Foreskin keratinocyte (primary cell): ENCODE measurements at places on chromosomes 6 and 20. TPM values are rescaled to one million over a fixed set of nuclear protein-coding genes. Genes with fewer than 3 reads are reported as not detected.

Gene ARMH2
- not detected in 2 replicates for total RNA-seq

Gene SPEF1
- total RNA-seq, result 0.14 and 0.17 TPM in 2 replicates

Gene PARD6B
- 4.3 and 5.2 TPM in 2 replicates for total RNA-seq

Gene GSTA2
- not detected in 2 replicates for total RNA-seq

Gene TRAPPC3L
- total RNA-seq, result 0.07 and 0.20 TPM in 2 replicates

Gene CGA
- not detected in 2 replicates for total RNA-seq

Gene AHI1
- total RNA-seq, result 8.4 and 9.9 TPM in 2 replicates

Gene SIRPA
- 26.8 and 35.1 TPM in 2 replicates for total RNA-seq

Gene GRIK2
- total RNA-seq, result not detected in 2 replicates

Gene SLC13A3
- 3.1 and 5.1 TPM in 2 replicates for total RNA-seq

Gene THBS2
- 345 and 346 TPM in 2 replicates for total RNA-seq

Gene TBXT
- not detected in 2 replicates for total RNA-seq

Gene SLC17A1
- not detected in 2 replicates for total RNA-seq

Gene FAM162B
- not detected in 2 replicates for total RNA-seq

Gene RBM24
- total RNA-seq, result 0.92 and 1.4 TPM in 2 replicates

Gene HLA-DPB1
- 2.7 TPM in 1 of 2 replicates, not detected in the other for total RNA-seq

GRCh38 chr6:4125933-4126864 is 9.2 kb downstream of the ECI2 start:
- DNase-seq, result peak; percentile 53

- no peak for DNase-seq
Measured at GRCh38 chr6:35585658-35586057, 73.0 kb upstream of the TULP1 start.

GRCh38 chr6:167824591-167825331 is 1.9 kb upstream of the AFDN start:
- DNase-seq, result no peak

DNA sequence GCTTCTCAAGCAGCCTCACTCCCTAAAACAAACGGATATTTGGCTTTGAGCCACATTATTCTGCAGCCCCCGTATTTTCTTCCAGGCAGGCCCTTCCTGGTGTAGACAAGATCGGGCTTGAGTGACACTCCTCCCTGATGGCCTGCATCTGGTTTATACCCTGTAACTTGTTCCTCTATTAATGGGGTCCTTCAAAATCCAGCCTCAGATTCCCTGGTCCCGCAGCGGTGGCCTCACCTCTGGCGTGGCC is 375 bp upstream of the TMEM14C start:
- no peak for DNase-seq

DNA sequence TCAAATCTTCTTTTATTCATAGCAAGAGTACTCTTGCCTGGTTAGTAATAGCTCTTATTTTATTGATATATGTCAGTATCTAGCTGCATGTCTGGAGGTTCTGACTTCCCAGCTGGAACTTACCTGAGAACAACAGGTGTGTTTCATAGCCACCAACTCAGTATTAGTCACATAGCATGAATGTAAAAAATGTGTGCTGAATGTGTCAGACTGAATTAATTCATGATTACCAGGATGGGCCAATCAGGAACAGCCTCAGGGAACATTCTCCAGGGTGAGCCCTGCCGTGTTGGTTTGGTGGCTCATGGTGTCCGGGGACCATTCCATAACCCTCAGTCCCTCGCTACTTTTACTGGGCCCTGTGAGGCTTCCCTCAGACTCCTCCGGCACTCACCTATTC is 99.7 kb downstream of the TULP4 start:
- DNase-seq, result peak; percentile 95

DNA sequence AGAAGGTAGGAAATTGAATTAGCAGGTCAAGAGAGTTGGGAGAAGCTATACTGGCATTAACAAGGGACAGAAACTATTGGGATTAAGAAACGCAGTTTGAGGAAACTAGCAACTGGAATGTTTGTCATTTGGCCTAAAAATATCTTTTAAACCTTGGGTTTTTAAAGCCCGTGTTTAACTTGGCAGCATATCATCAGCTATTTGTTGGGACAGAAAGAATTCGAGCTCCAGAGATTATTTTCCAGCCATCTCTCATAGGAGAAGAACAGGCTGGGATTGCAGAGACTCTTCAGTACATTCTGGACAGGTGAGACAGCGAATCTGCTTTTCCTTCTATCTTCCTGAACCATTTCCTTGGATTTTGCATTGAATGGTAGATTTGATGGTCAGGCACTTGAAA is 17.8 kb downstream of the ACTR5 start:
- DNase-seq, result no peak

DNA sequence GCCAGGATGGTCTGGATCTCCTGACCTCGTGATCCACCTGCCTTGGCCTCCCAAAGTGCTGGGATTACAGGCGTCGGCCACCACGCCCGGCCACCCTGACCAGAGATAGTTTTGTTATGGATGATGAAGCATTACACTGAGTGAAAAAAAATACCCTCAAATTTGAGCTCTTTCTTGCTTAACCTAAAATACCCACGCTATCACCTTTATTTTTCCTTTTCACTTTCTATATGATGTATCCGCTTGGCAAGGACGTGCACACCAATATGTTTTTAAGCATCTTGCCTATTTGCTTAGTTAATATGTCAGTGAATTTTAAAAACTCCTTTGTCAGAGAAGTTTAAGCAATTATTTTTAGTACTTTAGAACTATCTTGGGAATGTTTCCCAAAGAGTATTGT is 150.4 kb downstream of the INSM1 start:
- DNase-seq, result no peak

GRCh38 chr20:35828434-35828833 is 56.6 kb downstream of the PHF20 start:
- DNase-seq, result no peak

GRCh38 chr6:40399888-40400457 is 187.2 kb downstream of the LRFN2 start:
- no peak for DNase-seq

DNA sequence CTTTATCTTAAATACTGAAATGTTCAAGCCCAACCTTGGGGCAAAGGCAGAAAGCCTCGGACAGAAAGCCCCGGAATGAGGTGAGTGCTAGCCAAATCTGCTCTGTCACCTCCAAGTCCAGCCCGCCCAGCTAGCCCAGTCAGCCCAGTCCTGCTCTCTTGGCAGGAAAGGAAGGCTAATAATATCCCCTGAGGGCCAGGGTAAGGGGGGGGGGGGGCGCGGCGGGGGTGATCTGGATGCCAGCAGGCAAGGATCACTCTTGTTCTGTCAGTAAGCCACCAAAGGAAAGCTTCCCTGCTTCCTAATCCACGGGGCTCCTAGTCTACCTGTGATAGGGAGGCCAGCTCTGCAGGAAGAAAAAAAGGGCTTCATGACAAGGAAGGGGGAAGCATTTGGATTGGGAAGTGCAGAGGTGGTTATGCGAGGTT is 1.1 kb downstream of the NDRG3 start:
- DNase-seq, result peak; percentile 24

GRCh38 chr6:160917572-160917971 is 74.0 kb upstream of the MAP3K4 start:
- peak; percentile 3 for DNase-seq

- DNase-seq, result no peak
Measured at GRCh38 chr20:24699321-24700165, 230.1 kb downstream of the SYNDIG1 start.

DNA sequence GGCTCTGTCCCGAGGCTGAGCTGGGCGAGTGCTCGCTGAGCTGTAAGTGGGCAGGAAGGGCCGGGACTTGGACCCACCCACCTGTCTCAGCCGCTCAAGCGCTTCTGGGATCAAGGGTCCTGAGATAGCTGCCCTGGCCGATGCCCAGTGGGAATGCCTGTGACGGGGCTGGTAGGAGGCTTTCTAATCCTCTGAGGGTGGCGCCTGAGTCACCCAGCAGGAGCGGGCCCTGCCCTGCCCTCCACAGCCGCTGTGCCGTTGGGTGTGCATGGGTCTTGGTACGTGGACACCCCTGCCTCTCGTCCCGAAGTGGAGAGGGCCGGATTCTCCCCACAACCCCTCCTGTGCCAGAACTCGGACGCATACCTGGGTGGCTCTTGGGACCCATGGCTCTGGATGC is 43.1 kb upstream of the GATA5 start:
- no peak for DNase-seq

DNA sequence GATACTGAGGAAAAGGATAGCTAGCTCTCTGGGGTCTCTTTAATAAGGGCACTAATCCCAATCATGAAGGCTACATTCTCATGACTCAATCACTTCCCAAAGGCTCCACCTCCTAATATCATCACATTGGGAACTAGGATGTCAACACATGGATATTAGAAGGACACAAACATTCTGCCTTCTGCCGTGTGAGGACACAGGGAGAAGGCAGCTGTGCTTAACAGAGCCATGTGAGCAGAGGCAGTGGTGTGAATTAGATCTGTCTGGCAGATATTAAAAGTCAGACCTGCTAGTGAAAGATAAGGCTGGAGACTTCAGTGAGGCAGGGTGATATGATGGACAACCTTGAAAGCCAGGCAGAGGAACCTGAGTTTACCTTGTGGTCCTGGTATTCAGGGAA is 341.9 kb downstream of the ARHGAP18 start:
- DNase-seq, result no peak

GRCh38 chr20:51074062-51074461 is 51.2 kb upstream of the KCNG1 start:
- no peak for DNase-seq

- peak; percentile 92 for DNase-seq
Measured at GRCh38 chr6:159252955-159253508, 83.8 kb downstream of the FNDC1 start.

DNA sequence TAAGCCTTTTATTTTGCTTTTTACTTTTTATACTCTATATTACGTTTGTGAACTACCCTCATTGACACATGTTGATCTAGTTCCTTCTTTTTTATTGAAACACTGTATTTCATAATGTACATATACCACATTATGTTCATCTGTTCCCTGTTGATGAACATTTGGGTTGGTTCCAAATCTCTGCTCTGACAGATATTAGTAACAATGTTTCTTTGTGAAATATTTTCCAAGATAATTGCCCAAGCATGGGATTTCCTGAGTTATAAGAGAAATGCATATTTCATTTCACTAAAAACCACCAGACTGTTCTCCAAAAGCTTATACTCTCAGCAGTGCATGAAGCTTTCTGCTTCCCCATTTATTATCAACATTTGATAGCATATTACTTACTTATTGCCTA is 44.2 kb upstream of the TNFRSF21 start:
- no peak for DNase-seq

DNA sequence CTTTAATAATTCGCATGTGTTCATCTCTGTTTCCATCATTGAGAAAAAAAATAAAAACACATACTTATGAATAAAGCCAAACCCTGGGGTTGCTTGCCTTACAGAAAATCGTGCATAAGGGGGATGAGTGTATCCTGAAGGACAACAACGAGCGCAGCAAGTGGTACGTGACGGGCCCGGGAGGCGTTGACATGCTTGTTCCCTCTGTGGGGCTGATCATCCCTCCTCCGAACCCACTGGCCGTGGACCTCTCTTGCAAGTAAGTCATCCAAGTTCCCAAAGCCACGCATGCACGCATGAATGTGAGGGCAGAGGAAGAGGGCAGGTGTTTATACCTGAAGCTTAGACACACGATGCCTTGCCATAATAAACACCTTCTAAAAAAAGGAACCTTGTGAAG is 20.9 kb upstream of the SNRNP48 start:
- no peak for DNase-seq

DNA sequence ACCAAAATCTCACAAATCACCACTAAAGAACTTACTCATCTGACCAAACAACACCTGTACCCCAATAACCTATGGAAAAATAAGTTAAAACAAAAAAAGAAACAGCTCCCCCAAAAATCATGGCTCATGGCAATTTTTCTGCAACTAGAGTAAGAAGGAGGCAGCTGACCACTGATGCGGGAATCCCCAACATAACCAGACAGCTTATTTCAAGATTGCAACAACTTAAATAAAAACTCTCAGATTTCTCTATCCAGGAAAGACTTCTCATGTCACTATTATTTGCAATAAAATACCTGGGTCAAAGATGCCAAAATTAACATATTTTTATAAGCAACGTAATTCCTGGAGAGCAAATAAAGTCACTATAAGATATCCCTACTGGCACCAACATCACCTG is 128.1 kb upstream of the LY86 start:
- DNase-seq, result no peak

DNA sequence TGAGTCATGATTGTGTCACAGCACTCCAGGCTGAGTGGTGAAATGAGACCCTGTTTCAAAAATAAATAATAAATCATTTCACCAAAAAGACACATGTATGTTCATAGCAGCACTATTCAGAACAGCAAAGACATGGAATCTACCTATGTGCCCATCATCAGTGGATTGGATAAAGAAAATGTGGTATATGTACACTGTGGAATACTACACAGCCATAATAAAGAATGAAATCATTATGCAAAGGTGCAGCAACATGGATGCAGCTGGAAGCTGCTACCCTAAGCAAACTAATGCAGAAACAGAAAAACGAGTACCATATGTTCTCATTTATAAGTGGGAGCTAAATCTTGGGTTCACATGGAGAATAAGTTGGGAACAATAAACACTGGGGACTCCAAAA is 33.1 kb downstream of the ZNF451 start:
- peak; percentile 1 for DNase-seq

DNA sequence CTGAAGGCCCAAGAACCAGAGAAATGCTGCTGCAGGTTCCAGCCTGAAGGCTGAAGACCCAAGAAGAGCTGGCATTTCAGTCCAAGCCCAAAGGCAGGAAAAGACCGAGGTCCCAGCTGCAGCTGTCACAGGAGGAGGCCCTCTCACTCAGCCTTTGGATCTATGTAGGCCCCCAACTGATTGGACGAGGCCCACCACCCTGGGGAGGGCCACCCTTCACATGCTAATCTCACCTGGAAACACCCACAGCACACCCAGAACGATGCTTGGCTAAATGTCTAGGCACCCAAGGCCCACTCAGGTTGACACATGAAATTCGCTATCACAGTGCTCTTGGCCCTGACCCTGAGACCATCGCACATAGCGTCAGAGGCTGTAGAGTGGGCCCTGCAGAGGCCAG is 6.8 kb downstream of the SLCO4A1 start:
- no peak for DNase-seq

DNA sequence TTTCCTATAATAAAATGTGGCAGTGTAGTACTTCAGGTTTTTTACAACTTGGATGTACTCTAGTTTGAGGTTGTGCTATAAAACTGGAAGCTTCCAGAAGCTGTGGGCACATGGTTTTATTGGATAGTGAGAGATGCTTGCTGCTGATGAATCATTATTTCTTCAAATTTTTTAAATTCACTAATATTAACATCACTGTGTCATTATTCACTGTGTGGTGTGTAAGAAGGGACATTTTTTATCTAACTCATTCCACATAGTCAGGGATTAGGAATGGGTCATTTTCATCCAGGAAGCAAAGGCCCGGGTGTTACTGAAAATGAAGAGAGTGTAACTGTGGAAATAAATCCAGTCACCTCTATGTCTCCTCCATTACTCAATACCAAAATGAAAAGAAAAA is 421.0 kb downstream of the TENT5A start:
- no peak for DNase-seq
